CD4-positive, alpha-beta T cell treated with Interleukin-4 for 4 hours (primary cell): ENCODE measurements at places on chromosomes 7 and 10.

DNA sequence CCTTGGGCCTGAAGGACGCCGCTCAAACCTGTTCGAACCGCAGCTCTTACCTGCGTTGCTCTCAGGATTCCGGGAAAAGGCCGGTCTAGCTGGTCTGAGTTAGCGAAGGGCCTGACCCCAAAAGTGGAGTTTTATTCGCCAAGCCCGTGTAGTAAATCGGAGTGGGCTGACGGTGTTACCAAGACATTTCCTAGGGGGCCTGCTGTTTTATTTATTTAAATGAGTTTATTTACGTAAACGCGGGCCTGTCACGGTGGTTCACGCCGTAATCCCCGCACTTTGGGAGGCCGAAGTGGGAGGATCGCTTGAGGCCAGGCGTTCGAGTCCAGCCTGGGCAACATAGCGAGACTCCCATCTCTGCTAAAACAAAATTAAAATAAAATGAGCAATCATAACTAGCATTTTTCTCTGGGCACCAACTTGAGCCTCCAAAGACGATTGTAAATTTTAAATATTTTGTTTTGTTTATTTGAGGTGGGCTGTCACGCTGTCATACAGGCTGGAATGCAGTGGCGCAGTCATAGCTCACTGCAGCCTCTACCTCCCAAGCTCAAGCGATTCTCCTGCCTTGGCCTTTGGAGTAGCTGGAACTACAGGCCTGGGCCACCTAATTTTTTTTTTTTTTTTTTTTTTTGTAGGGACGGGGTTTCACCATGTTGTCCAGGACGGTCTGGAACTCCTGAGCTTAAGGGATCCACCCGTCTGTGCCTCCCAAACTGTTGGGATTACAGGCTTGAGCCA lies 903 bp downstream of the ZNF655 start:
- no peak for DNase-seq

DNA sequence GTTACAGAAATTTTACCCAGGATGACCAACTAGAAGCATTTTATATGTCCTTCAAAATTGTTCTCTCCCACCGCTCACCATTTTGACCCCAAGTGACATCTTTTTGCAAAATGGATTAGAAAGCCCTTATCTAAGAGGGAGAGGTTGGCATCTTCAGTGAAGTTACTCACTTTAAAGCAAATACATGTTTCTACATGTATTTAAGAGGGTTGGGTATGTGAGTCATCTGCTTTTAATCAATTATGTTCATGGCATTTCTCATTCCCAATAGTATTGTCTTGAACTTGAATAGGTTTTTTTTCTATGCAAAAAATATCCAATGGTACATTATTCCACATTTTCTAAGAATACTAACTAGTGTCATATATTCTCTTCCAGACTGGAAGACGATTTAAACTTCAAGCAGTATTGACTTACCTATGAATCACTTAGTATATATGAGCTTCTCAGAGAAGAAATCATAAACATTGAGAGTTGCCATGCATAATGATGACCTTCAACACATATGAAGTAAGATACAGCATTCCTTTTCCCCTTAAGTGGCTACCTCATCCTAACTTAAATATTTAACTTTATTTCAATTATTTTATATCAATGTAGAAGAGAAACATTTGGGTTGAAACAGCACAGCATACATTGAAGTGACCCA lies 132.8 kb downstream of the POLR1F start:
- no peak for DNase-seq

GRCh38 chr10:31274310-31274709 lies 44.7 kb upstream of the ZEB1 start:
- no peak for DNase-seq

DNA sequence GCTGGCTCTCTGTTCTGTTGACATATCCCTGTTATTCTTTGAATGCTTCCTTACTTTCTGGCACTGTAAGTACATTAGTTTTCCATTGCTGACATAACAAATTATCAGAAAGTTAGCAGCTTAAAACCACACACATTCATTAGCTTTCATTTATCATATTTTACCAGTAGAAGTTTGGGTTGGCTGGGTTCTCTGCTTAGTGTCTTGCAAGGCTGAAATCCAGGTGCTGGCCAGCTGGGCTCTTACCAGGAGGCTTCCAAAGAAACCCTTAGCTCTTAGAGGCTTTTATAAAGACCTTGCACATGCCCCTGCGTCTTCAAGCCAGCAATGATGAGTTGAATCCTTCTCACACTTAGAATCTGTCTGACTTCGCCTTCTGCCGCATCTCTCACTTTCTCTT lies 160.6 kb downstream of the MLLT10 start:
- DNase-seq, result no peak

- DNase-seq, result no peak
Measured at GRCh38 chr10:125878957-125879835, 1.9 kb downstream of the DHX32 start.

GRCh38 chr7:23743226-23743625 lies 33.2 kb downstream of the STK31 start:
- no peak for DNase-seq

DNA sequence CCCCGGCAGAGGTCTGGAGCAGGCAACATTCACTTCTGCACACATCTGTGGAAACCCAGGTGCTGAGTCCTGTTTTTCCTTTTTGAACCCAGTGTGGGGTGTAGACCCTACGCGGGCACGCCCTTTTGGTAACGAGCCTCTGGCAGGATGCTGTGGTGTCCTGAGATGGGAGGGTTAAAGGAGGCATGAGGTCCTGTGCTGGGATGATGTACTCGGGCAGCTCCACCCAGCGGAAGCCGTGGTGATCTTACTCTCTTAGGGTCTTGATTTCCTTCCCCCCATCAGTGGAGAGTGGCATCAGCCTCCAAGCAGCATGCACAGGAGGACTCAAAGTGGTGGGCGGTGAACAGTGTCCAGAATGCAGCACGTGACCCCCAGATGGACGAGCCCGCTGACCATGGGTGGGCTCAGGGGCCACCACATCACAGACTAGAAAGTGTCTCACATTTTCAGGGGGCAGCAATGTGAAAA lies 148.6 kb downstream of the DNAJB6 start:
- DNase-seq, result no peak

GRCh38 chr10:51422311-51423120 lies 276.9 kb downstream of the CSTF2T start:
- DNase-seq, result peak; percentile 29

GRCh38 chr10:123642697-123643096 lies 23.5 kb upstream of the GPR26 start:
- DNase-seq, result no peak

GRCh38 chr7:43163885-43164284 lies 51.4 kb downstream of the HECW1 start:
- no peak for DNase-seq

DNA sequence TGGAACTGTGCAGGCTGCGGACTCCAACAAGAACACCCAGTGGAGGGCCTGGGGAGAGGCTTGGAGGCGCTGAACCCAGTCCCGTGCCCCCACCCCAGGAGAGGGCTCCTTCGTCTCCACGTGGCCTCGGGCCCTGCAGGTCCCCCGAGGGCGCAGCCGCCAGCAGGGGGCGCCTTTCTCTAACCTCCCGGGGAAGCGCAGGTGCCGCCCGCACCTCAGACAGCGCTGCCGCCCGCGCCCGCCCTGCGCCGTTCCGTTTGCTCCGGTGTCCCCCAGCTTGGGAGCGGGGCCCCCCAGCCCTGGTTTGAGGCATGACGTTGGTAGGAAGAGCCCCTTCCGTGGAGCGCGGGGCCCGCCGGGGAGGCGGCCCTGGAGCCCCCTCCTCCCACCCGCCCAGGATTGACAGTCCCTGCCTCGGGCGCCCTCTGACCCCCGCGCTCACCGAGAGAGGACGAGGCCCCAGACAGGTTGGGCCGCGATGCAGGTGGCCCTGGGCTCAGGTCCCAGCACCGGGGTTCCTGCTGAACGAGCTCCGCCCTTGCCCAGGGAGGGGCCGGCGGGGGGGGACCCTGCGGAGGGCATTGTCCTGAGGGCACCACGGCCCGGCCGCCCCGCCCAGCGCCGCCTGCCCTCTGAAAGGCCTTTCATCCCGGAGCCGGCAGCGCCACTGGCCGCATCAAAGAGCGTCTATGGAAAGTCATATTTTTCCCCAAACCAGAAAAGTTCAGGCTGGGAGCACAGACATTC lies 42.8 kb downstream of the FOXL3 start:
- peak; percentile 70 for DNase-seq

DNA sequence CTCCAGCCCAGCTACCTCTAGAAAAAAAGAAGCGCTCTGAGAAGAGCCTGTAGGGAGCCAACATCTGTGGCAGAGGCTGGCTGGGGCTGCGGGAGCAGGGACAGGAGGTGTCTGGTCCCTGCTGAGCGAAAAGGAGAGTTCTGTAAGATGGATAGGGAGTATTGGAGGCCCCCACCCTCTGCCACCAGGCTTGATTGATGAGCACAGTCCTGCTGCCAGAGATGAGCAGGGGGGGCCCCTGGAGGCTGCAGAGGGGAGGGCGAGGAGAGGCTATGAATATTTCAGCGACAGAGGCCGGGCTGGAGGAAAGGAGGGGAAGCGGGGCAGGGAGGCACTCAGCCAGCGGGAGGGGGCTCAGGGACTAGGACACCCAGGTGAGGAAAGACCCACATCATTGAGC lies 44.5 kb upstream of the HSPB1 start:
- no peak for DNase-seq

- DNase-seq, result peak; percentile 7
Measured at GRCh38 chr10:49280001-49280408, 19.0 kb upstream of the C10orf71 start.

GRCh38 chr7:33841705-33842129 lies 63.6 kb upstream of the BMPER start:
- no peak for DNase-seq

- no peak for DNase-seq
Measured at GRCh38 chr7:51126324-51126723, 190.3 kb downstream of the COBL start.

GRCh38 chr7:85341121-85341520 lies 154.3 kb upstream of the SEMA3D start:
- no peak for DNase-seq

GRCh38 chr7:148014541-148014940 lies 576.0 kb upstream of the C7orf33 start:
- DNase-seq, result no peak

DNA sequence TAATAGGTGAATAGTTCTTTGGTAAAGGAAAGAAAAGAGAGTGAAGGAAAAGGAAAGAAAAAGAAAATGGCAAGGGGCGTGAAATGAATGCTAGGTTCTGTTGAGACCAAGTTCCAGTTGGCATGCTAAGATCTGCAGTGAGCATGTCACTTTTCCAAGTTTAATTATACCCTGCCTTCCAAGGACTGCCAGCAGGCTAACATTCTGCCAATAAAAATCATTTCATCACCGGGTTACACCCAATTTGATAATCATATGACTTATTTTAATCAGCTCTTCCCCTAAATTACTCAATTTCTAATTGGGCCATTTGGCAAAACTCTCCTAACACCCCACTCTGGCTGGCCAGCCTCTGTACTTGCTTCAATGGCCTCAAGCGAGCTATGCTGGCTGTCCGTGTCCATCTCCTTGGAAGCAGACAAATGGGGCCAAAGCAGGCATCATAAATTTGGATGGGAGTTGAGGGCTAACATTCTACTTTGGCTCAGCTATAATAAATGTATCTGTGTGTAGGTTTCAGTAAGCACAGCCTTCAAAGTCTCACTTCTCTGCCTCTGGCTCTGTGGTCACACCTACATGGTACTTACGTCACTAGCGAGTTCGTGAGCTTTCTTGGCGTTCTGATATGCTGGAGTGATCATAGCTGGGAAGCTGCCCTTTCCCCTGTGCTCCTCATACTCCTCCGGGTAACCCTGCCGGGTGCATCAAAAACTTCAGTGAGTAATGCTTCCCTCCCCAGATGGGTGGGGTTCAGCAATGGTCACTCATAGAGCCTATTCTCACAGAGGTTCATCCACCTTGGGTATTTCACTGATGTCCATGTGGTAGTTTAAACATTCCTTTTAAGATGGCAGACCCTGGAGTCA lies 17.3 kb downstream of the NRAP start:
- DNase-seq, result no peak

DNA sequence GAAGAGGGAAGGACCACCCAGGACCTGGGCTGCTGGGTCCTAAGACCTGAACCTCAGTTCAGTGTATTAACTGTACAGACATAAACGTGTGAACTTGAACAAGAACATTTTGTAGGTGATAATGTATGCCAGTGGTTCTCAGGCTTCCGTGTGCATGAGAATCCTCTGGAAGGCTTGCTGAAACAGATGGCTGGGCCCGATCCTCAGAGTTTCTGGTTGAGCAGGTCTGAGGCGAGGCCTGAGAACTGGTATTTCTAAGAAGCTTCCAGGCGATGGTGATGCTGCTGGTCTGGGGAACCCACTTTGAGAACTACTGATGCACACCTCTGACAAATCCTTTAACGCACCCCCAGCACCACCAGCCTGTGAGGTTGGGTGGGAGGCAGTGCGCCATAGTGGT lies 70.4 kb downstream of the CDH23 start:
- no peak for DNase-seq

GRCh38 chr7:65239324-65239706 lies 134.3 kb upstream of the ZNF92 start:
- no peak for DNase-seq

DNA sequence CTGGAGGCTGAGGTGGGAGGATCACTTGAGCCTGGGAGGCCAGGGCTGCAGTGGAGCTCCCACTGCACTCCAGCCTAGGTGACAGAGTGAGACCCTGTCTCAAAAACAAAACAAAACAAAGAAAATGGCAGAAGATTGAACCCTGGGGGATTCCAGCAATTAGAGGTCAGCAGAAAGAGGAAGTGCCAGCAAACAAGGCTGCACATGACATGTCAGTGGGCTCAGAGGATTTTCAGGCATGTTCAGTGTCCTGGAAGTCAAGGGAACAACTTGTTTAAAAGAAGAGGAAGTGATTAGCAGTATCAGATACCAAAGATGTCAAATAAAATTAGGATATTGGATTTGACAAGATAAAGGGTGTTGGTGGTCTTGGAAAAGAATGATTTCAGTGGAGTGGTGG lies 32.3 kb downstream of the RAB18 start:
- no peak for DNase-seq

GRCh38 chr7:92292981-92293380 lies 47.2 kb downstream of the ANKIB1 start:
- DNase-seq, result no peak

GRCh38 chr7:86130268-86130667 lies 513.4 kb upstream of the GRM3 start:
- no peak for DNase-seq

DNA sequence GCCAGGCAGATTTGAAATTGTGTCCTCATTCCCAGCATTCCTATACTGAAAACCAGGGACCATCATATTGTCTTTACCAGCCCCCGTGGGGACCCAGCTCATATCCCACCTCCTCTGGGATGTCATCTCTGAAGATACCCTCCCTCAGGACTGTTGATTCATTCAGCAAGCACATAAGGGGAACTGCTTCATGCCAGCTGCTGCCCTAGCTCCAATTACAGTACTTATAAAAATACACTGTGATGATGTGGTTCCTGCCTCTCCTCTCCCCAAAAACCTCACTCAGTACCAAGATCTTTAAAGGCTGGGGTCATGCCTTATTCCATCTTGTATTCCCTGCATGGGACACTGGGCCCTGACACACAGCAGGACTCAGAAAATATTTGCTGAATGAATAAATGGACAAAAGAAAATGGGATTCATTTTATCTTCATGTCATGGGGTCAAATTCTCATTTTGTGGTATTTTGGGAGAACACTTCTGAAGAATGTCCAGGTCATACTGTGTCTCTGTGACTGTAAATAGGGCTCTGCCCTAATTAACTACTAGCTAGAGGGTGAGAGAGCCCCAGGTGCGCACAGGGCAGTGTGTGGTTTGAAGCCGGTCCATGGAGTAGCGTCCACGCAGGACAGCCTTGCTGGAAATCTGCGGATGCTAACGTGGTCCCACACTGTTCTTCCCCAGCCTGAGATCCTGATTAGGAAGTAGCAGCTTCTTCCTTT lies 29.0 kb upstream of the DAGLB start:
- DNase-seq, result no peak
